Activated CD4-positive, CD25-positive, alpha-beta regulatory T cell (primary cell): ENCODE measurements at places on chromosomes 6 and 20.

GRCh38 chr6:160122744-160123143 lies 1.1 kb downstream of the SLC22A1 start:
- DNase-seq, result no peak

DNA sequence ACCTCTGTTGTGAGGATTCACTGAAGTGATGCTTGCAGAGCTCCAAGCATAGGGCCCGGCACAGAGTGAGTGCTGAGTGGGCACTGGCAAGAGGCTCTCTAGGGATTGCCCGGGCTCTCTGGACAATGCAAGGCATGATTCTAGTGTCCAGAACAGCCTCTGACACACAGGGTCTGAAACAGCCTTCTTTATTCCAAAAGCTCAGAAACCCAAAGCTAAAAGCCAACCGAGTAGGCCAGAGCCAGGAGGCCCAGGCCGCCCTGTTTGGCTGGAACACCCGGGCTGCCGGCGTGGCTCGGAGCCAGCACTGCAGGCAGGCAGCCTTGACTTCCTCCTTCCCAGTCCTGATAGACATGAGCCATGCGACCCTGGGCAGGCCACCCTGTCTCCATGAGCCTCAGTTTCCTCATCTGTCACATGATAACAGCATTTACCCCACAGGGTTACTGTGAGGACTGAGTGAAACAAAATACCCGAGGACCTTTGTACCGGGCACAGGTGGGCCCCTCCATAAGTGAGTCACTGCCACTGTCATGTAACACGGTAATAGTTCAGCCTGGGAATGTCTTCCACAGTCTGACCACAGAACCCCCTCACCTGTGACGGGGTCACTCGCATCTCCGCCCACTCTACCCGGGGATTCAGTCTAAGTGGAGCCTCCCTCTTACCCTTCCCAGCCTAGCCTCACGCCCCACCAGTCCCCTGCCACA lies 51.5 kb downstream of the PTPRT start:
- DNase-seq, result no peak

GRCh38 chr6:15299430-15300131 lies 53.7 kb downstream of the JARID2 start:
- peak; percentile 2 for DNase-seq

DNA sequence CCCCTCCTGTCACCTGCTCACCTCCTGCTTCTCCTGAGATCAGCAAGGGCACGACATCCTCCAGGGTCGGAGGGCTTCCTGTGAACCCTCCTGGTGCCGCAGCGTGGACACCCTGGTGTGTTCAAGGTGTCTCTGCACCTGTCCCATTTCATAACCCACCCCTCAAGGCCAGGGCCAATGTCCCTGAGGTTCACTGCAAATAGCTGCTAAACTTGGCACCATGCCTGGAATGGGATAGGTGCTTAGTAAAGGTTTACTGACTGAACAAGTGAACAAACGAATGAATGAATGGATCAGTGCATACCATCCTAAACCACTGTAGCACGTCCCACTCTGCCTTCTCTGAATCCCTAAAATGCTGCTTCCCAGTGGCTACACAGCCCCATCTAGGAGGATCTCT lies 35.0 kb downstream of the SIRPA start:
- no peak for DNase-seq

- DNase-seq, result no peak
Observed at GRCh38 chr6:88000713-88001112, 46.9 kb upstream of the SPACA1 start.

GRCh38 chr20:36497856-36498255 lies 43.5 kb upstream of the MYL9 start:
- DNase-seq, result no peak

GRCh38 chr6:170283212-170284081 lies 7.4 kb downstream of the DLL1 start:
- DNase-seq, result no peak

GRCh38 chr6:77656999-77657764 lies 4.3 kb downstream of the MEI4 start:
- DNase-seq, result no peak

DNA sequence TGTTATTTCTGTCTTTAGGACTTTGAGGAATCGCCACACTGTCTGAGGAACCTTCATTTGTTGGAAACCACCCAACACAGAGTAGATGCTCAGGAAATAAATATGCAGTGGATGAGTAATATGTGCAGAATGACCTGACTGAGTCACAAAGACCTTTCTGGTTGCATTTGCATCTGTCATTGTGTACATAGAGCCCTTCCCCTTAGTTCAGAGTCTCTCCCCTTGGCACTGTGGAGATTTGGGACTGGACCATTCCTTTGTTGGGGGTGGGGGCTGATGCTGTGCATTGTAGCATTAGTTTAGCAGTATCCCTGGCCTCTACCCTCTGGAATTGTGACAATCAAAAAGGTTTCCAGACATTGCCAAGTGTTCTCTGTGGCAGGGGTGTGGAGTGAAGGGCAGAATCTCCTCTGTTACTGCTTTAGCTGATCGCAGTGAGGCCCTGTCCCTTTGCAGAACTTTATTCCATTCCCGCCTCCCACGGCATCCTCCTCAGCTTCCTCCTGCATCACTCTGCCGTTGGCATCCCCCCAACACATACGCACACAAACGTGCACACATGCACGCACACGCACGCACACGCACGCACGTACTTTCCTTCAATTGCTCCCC lies 64.5 kb downstream of the EYA2 start:
- DNase-seq, result no peak

DNA sequence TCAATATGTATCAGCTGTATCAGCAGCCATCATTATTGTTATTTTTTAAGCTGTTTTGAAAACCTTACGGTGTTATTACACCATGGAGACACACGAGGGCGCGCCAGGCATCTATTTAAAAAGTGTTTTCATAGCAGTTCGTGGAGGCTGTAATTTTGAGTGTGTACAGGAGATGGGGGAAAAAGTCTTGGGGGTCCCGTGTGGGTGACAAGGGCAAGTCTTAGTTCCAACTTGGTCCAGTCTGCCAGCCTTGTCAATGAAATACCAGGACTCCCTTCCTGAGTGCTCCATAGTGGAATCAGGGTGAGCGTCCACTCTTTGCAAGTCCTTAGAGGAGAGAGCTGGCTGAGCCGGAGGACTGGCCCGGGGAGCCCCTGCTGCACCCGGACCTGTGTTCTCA lies 43.3 kb downstream of the SLC2A10 start:
- DNase-seq, result peak; percentile 7

DNA sequence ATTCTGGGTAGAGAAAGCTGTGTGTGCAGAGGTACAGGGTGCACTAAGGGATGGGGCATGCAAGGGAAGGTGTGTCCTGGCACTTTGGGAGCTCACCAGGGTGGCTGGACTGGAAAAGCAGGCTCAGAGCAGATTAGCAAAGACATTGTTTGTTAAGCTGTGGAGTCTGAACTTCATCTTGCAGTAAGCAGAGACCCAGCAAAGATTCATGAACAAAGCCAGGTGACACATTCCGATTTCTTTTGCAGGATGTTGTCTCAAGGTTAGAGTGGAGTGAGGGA lies 28.8 kb downstream of the DUSP22 start:
- DNase-seq, result no peak

DNA sequence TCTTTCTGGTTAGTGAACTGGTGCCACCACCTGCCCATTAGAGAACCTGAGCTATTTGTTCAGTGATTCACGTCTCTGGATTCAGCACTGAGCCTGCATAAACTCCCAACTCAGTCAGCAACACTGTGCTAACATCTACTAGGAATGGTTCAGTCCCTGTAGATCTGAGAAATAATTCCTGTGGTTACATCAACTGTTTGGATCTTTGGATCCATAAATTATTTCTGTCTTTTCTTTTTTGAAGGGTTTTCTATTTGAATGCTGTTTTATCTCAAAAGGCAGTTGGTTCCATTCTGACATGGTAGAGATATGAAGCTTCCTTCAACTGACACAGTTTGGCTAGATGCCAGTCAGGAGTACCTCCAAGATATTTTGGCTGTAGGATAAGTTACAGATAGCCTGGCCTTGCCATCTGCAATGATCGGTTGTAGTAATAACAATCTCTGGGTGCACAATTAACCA lies 125.9 kb downstream of the TRMT11 start:
- DNase-seq, result no peak

DNA sequence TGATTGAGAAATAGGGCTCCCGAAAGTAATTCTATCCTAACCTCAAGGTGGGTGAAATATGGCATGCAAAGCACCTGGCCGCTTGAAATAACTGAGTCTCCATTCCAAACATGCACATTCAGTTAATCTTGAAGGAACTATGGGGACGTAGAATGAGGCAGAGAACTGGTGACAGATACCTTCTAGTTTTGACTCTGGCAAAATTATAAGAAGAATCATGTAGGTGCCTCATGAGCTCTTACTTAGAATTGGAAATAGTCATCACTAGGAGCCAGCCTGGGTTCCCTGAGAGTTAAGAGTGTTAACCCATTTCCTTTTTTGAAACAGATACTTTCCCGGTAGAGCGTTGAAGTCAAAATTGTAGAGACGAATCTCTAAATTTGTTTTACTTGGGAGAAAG lies 49.3 kb downstream of the RPF2 start:
- no peak for DNase-seq

DNA sequence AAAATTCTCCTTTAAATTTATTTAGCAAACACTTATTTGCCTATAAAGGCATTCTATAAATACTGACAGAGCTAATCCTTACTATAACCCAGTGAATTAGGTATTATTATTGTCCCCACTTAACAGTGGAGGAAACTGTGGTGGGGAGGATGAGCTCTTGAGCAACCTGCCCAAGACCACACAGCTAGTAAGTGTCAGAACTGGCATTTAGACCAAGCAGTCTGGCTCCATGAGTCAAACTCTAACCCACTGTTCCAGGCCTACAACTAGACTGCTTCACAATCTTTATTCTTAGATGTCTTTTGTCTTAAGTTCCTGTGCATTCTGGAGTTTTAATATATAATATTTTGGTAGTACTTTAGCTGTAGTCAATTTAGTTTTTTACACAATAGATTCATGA lies 530.8 kb downstream of the BCKDHB start:
- no peak for DNase-seq

- no peak for DNase-seq
Observed at GRCh38 chr6:41509580-41509979, 36.6 kb upstream of the FOXP4 start.

GRCh38 chr6:103344554-103345163 lies 1515.1 kb downstream of the HACE1 start:
- DNase-seq, result no peak

DNA sequence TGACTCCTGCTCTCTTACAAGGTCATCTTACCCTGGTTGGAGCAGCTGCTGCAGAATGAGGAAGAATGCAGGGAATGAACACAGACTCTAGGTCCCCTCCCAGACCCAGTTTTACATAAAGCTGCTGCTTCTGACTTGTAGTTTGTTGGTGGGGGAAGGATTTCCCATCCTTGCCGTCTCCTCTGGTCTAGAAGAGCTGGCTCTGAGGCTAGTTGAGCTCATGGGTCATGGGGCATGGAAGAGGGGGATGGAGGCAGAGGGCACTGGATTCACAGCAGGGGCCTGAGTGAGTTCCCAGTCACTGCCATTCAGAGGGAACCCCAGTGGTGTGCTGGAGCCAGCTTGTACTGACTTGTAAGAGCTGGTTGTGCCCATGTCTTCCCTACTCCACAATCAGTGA lies 9.2 kb upstream of the GUCA1A start:
- DNase-seq, result no peak

GRCh38 chr20:61643656-61644377 lies 391.8 kb downstream of the CDH4 start:
- no peak for DNase-seq

DNA sequence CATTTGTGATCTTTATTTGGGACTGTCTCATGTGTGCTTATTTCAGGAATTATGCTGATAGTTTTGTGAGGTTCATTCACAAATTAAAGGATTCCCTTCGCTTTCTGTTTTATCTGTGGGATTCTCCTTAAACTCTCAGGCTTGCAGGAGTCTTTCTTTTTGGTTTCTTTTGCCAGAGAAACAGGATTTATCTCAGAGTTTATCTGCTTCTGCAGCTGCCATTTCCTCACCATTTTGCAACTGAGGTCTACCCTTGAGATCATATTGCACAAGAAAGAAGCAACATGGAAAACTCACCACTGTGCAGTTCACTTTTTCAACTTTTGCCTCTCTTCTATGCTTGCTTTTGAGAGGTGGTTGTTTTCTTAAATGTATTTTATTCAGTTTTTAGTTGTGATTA lies 201.0 kb downstream of the PRL start:
- no peak for DNase-seq

GRCh38 chr6:69957985-69958559 lies 91.7 kb downstream of the COL19A1 start:
- DNase-seq, result no peak

DNA sequence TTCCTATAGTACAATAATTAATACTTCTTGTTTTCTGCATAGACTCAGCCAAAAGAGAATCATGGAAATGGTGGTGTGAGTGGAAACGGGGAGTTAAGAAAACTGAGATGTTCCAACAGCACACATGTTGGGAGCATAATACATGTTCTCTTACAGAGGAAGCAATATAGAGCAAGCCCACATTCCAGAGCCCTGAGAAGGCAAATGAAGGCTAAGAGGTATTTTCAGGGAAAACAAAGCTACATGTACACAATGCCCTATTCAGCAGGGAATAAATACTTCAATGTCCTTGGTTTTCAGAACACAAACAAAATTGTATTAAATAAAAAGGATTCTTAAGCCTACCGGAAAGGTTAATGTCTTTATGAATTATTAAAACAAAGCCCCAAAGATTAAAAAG lies 35.1 kb upstream of the SMIM8 start:
- DNase-seq, result no peak

DNA sequence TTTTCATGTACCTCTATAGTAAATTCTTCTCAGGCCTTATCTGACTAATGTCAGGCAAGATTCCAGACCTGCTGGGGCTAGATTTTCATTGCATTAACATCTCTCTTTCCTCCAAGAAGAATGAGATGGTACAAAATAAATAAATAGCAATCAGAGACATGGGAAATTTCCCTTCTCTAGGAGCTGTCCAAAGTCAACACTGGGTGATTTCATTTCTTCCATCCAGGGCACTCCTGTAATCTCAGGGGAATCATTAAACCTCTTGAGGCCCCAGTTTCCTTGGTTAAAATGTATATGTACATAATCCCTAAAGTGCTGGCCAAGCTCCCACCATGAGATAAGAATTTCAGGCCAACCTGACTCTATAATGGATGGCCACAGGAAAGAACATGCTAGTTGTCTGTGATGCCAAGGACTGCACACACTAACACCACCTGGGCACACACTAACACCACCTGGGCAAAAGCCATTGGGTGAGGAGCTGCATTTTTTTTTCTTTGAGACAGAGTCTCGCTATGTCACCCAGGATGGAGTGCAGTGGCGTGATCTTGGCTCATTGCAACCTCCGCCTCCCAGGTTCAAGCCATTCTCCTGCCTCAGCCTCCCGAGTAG lies 912 bp downstream of the IL17F start:
- no peak for DNase-seq

DNA sequence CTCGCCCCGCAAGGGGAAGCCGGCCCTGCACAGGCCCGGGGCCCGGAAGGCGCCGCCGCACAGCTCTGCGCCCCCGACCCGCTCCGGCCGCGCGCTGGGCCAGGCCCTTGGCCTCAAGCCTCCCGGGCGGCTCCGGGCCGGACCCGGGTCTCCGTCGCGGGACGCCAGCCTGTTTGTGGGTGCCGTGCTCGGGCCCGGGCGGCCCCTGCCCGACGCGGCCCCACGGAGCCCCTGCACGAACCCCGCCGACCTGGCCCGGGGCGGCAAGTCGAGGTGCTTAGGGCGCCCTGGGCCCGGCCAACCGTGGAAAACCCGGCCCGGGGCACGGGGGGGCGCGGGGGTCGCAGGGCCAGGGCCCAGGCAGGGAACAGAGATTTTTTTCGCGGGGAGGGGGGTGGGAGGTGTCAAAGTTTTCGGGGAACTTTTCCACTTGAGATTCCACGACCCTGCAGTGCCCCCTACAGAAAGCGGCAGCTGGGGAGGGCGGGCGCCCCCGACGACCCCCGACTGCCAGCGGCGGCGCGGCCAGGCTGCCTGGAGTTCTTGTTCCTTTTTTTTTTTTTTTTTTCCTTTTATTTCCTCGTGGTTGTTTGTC lies 805 bp upstream of the STX16 start:
- peak; percentile 20 for DNase-seq
